ENCODE measurements at places on chromosomes 11 and 22.

DNA sequence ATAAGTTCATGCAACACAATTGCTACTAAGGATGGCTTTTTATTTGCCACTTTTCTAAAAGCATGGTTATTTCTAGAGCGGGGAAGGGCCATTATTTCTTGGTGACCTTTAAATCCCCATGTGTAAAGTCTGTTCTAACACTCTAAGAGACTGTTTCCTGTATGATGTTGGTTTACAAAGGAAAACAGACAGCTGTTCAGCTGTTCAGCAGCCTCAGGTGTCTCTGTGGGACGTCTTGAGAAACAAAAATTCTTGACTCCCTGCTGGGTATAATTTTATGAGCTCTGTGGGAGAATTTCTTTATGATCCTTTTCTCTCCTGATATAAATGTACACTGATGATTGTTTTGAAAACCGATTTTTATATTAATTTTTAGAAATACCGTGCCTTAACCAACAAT is 13.9 kb downstream of the MUC15 start:
- no peak for DNase-seq

DNA sequence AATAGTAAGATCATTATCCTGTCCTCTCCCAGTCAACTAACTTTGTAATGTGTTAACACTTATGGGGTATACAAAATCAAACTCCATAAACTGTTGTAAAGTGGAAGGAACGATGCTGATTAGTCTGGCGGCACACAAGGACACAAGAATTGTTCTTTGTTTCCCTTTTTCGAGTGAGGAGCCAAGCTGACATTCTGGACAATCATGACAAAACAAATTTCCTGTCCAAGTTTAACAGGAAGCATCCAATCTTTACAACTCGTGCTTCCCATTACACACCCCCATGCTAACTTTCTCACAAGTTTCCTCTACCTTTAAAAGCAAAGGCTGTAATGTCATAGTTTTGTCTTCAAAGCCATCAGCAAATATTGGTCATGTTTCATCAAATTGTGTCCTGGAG is 20.4 kb upstream of the LDLRAD3 start:
- no peak for DNase-seq

DNA sequence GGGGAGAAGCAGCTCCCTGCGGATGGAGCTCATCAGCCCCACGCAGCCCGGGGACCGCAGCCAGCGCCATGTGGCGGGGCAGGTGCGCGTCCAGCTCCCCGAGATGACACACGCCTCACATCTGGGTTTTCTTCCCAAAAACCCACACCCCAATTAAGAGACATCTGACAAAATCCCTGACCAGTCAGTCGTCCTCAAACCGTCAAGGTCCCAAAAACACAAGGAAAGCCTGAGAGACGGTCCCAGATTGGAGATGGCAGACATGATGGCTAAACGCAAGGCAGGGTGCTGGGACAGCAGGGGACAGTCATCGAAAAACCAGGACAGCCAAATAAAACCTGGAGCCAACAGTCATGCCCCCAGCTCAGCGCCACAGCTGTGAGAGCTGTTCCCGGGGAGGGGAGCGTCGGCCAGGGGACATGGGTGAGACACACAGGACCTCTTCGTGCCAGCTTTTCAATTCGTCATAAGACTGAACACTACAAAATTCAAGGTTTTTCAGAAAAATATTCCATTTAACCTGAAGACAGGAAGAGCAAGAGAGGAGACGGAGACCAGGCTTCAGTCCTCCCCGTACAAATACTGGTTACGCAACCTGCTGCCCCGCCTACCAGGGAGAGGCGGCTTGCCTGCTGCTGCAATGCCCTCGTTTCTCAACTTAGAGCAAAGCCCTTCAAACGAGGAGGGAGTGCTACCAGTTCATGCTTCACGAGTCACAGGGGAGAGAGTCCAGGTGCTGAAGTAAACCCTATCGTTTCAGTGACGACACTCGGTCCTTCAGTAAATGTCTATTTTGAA is 10.5 kb downstream of the TOLLIP start:
- DNase-seq: no peak

DNA sequence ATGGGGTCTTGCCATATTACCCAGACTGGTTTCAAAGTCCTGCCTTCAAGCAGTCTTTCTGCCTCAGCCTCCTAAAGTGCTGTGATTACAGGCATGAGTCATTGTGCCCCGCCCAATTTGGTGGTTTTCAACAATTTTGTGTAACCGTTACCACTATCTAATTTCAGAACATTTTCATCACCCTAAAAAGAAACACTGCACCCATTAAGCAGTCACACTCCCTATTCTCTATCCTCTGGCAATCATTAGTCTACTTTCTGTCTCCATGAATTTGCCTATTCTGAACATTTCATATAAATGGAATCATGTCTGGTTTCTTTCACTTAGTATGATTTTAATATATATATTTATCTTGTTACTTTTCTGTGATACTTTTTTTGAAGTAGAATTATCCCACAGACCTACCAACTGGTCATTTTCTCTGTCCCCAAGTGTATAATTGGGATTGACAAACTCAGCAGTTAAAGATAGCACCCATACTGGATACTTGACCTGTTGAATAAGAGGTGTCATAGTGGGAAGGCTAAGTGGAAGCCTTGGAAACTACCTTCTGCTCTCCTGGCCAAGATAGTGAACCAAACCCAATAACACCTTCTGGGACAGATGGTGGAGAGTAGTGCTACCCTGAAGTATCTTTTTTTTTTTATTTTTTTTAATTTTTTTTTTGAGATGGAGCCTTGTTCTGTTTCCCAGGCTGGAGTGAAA is 64.8 kb downstream of the STIM1 start:
- DNase-seq: peak; percentile 53

DNA sequence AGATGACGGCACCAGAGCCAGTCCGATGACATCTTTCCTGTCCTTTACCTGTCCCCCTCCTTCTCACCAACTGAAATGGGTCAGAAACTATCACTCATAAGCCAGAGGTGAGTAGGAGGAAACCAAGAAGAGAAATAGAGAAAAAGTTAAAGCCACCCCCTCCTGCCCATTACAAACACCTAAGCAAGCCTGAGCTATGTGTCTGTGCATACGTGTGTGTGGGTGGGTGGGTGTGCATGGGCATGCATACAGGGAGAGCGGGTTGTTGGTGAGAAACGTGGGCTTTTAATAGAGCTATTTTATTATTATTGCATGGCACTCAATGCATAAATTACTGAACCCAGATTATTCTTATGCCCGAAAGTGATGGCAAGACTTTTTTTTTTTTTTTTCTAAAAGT is 2.6 kb downstream of the PATE4 start:
- no peak for DNase-seq

- DNase-seq: no peak
Observed at GRCh38 chr11:116086426-116086825, 582.2 kb upstream of the CADM1 start.

- DNase-seq: no peak
Observed at GRCh38 chr11:64028398-64029115, 7.2 kb upstream of the FLRT1 start.

- no peak for DNase-seq
Observed at GRCh38 chr11:80900265-80900664, 1459.4 kb upstream of the TENM4 start.

DNA sequence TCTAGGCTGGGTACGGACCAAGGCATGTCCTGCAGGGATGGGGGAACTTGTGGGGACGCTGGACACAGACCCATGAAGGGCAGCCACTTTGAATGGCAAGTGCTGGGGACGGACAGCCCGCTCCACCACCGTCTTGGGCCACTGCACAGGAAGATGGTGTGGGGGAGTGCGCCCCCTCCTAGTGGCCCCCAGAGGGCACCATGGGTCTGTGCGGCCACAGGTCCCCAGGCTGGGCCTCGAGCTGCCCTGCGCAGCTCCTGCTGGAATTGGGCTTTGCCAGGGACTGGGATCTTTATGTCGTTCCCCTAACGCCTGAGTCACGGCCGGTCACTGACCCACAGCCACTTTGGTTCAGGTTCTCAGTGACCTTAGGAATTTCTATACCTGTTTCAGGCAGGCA is 44.4 kb downstream of the NAT10 start:
- no peak for DNase-seq

- DNase-seq: no peak
Observed at GRCh38 chr11:57675176-57675941, 7.4 kb downstream of the ZDHHC5 start.

- no peak for DNase-seq
Observed at GRCh38 chr11:19727246-19727645, 14.6 kb downstream of the NAV2 start.

- peak; percentile 40 for DNase-seq
Observed at GRCh38 chr11:11798586-11799438, 43.0 kb upstream of the USP47 start.

- no peak for DNase-seq
Observed at GRCh38 chr11:44928816-44929215, 21.9 kb downstream of the TP53I11 start.

DNA sequence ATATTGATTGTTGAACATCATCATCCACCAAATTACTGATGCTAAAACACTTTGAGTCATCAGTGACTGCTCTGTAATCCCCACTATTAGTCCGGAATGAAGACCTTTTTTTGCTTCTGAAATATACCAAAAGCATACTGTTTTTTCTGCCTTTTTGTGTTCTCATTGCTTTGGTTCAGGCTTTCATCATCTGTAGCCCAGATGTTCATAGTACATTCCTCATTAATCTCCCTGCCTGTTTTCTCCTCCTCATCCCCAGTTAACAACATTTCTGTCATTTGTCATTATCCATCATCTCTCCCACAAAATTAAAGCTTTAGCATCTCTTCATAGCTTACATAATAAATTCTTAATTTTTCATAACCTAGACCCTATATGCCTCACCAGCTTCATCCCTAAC is 9.2 kb downstream of the CEP57 start:
- no peak for DNase-seq

GRCh38 chr11:21396342-21397008 is 727.1 kb downstream of the NELL1 start:
- DNase-seq: no peak

DNA sequence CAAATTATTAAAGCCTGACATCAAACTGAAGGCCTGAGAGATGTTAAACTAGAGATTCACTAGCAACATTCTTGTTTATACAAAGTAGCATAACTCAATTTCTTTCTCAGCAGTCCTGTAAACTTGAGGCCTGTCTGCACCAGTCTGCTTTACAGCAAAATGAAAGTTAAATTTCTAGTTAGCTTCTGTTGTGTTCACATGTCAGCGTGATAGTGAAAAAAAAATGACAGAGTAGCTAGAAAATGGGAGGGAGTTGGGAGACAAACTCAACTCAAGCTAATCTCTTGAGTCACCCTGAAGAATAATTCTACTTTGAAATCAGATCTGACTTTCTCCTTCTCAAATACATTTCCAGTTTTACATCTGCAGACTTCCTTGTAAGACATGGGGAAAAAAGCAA is 6.5 kb downstream of the RBFOX2 start:
- DNase-seq: no peak

GRCh38 chr11:2890466-2891294 is 5.1 kb upstream of the CDKN1C start:
- no peak for DNase-seq

DNA sequence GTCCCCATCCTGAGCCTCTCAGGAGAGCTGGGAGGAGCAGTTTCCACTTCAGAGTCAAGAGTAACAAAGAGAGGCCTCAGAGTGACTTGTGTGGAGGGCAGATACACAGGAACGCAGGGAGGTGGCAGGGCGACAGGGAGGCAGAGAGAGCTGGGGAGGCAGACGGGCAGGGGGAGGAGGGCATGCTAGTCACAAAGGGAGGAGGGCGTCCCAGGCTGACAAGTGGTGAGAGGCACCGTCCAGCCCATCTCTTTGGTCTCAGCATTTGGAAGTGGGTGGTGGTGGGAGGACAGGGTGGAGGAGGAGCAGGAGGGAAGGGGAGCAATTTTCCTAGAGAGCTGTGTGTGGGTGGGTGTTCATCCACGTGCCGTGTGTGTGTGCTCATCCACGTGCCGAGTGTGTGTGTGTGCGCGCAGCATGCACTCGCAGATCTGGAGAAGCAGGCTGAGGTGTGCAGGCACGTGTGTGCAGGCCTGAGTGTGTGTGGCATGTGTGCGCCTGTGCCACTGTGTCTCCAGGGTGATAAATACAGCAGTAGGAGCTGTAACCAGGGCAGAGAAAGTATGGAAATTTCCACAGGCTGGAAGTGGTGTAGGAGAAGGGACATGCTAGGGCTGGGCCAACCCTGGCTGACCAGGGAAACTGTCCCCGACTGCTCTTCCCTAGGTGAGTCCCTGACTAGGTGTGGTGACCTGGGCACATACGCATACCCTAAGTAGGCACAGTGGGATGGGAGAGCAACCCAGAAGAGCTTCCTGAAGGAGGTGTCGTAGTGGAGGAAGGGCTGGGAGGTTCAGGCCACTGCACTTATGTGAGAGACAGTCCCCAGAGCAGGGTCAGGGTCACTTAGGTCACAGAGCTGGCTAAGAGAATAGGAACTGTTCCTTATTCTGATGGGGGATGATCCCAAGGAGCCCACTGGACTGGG is 7.3 kb upstream of the PDE2A start:
- no peak for DNase-seq

- DNase-seq: no peak
Observed at GRCh38 chr11:70568814-70569617, 170.7 kb downstream of the CTTN start.

DNA sequence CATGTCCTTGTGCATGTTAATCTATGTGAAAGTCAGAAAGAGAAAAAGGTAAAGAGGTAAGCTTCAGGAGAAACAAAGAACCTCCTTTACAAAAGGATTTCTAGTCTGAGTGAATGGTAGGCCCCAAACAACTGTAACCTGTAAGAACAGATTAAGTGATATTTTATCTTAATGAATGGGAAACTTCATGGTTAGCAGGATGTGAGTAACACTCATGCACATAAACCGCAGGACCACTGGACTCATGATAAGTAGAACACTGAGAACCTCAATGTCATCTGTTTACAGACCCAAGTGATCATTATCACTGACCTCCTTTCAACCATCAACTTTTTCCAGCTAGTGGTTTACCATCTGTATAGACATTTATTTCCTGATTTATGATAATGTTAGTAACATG is 19.9 kb downstream of the OR8G5 start:
- no peak for DNase-seq

GRCh38 chr11:9568161-9568853 is 5.2 kb upstream of the WEE1 start:
- no peak for DNase-seq

DNA sequence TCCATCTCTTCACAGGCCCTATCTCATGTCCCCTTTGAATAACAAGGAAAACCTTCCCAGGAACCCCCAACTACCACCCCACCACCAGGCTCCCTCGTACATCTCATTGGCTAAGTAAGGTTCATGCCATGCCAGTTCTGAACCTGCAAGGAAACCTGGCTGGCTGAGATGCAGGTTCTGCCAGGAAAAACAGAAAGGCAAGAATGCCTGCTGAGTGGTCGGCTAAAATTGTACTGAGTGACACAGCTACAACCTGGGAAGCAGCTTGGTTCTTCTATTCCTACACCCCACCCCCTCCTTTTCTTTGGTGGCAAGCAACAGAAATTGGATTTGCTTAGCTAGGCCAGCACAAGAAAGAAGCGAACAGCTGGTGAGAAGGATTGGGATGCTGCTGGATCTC is 36.1 kb upstream of the TSPAN18 start:
- DNase-seq: no peak
